ENCODE measurements at places on chromosomes 5 and 9.

DNA sequence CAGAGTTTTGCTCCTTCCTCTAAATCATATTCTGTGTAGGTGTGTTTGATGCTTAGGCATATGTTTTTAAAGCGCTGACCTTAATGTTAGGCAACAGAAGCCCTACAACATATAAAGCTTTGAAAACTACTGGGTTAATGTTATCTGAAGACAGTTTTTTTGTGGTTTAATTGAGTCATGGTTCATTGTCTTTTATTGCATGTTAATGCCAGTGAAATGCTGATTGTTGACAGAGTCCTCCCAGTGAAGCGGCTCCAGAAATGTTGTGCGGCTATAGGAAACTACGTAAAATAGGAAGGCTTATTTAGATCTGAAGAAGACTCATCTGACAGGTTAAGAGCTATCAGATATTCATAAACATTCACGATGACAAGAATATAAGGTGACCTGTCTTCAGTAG lies 424.6 kb downstream of the CCDC171 start:
- no peak for DNase-seq

- no peak for DNase-seq
These were observed 945.2 kb upstream of the PTPRD start for GRCh38 chr9:11558043-11558442.

- DNase-seq: no peak
These were observed 28.8 kb downstream of the AFAP1L1 start for GRCh38 chr5:149300441-149300840.

DNA sequence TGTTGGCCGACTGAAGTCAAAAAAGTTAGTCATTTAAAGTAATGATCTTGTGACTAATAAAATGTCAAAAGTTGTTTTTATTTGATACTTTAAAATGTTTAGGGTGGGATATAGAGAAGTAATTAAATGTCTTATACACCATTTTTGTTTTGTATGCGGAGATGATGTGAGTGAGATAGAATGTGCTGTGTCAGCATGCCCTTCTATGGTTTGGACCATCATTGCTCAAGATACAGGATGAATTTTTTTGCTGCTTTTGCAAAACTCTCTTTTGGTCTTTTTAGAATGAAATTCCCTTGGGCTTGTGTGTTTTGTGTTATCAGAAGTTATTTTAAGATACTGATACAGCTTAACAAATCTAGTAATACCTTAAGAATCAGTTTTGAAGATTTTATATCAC lies 12.5 kb downstream of the SRFBP1 start:
- peak; percentile 18 for DNase-seq

DNA sequence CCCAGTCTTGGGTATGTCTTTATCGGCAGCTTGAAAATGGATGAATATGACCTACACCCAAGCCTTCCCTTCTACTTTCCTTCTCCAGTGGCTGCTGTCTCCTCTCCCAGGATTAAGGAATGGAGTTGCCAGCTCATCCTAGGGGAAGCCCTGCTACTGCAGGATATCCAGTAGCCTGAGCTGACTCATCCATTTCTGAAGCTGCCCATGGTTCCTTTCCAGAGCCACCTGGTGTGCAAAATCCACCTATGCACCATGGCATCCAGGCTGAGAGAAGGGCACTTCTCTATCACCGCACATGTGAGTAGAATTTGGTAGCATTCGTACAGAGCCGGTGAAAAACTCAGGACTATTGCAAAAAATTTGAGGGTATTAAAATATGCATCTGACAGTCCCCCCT lies 290.8 kb downstream of the YTHDC2 start:
- no peak for DNase-seq

- no peak for DNase-seq
These were observed 59.3 kb downstream of the RALGPS1 start for GRCh38 chr9:126973651-126974529.

Data from fibroblast of the conjunctiva (primary cell).